ENCODE measurements at places on chromosomes 4 and X.

DNA sequence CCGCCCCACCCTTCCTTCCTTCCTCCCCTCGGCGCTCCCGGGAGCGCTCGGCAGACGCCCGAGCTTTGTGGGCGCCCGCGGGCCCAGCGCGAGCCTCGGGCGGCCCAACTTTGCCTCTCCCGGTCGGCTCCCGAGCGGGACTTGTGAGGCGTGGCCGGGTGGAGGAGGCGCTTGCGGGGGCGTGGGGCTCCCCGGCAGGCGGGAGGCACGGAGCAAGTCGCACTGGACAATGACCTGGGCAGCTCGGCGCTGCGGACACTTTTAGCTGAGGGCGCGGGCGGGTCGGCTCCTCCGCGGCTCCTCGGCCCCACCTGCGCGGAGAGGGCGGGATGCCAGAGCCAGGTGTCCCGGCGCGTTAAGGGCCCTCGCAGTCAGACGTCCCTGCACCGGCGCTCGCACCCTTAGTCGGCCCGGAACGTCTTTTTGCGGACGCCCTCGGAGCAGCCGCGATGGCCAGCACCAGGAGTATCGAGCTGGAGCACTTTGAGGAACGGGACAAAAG lies 385 bp downstream of the DCLK2 start:
- DNase-seq: peak; percentile 82

GRCh38 chr4:6121941-6122340 lies 78.4 kb downstream of the JAKMIP1 start:
- peak; percentile 55 for DNase-seq

GRCh38 chr4:172887959-172888358 lies 280.7 kb upstream of the GALNT7 start:
- DNase-seq: no peak

DNA sequence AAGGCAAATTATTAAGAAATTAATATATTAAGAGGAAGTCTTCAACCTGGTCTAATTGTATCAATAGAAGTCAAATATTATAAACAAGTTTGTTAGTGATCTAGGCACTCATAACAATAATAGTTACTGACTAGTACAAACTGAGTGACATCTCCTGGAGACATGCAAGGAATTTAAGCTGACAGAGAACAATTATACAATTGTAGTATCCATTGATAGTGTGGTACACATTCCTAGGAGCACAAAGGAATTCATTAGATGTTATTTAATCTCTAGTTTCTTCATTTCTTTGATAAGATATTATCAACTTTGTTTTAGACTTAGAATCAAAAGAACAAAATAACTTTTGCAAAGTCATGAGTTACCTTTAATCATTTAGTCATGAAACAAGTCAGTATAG lies 1048.6 kb downstream of the PCDH7 start:
- DNase-seq: no peak
